Muscle of back (tissue), 13 donors: ENCODE measurements at places on chromosomes 1 and 21.

GRCh38 chr1:236753516-236753915 is 41.6 kb upstream of the MTR start:
- DNase-seq, result peak; percentile 11

DNA sequence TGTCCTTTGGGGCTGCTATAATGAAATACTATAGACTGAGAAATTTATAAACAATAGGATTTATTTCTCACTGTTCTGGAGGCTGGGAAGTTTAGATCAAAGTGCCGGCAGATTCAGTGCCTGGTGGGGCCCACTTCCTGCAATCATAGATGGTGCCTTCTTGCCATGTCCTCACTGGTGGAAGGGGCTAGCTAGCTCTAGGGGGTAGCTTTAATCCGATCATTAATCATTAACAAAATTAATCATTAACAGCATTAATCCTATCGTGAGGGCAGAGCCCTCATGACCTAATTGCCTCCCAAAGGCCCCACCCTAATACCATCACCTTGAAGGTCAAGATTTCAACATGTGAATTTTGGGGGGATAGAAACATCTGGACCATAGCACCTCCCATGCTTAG is 124.3 kb downstream of the TRABD2B start:
- no peak for DNase-seq

DNA sequence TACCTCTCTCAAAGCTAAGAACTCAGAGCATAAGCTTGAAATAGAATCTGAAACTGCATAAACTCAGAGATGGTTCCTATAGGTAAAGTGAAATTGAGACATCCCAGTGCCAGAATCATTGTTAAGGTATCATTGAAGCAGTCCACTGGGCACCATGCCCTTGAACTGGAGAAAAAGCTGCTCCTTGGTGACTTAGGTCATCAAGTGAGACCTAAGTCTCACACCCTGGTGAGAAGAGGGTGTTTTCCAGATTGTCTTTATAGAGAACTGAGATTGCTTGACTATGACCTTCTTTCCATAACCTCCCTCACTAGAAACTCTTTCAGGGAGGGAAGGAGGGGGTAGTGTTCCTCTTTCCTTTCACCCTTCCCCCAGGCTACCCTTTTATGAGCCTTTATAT is 9.4 kb upstream of the ATP6V1G3 start:
- DNase-seq, result no peak

DNA sequence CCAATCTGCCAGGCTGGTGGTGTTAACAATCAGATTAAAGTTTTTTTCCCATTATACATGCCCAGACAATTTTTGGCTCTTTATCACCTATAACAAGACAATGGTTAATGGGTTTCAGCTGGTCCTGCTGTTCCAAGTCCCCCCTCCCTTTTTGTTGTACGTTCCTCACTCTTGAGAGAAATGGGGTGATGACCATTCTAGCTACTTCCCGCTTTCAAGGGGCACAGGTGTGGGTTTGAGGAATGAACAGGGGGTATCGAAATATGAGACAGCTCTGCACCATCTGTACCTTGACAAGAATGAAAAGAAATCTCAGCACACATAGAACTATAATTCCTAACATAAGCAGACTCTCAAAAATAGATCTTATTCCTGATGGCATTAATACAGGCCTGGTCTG is 326.8 kb downstream of the PTPRU start:
- DNase-seq, result no peak

- DNase-seq, result no peak
Observed at GRCh38 chr1:180854456-180854855, 58.2 kb upstream of the KIAA1614 start.

GRCh38 chr21:22192766-22193165 is 1194.6 kb downstream of the NCAM2 start:
- no peak for DNase-seq

- DNase-seq, result peak; percentile 20
Observed at GRCh38 chr1:91687452-91687851, 186.8 kb downstream of the CDC7 start.

- no peak for DNase-seq
Observed at GRCh38 chr1:90336552-90337324, 341.8 kb downstream of the ZNF326 start.

DNA sequence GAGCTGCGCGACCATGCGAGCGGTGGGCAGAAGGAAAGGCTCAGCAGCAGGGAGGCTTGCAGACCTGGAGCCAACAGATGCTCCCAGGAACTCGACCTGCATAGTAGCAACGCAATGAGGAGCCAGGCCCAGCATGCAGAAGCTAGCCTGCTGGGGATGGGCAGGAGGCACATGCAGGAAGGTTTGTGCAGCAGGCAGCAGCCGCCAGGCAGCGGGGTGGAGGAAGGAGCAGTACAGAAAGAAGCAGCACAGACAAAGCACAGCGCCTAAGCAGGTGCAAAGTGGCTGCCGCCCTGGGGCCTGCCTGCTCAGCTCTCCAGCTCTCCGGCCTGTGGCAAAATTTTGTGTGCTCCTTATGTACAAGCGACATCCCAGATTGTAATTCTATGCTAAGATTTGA is 213.5 kb upstream of the MAP1LC3C start:
- DNase-seq, result no peak

GRCh38 chr21:41267346-41267745 is 49.3 kb upstream of the FAM3B start:
- DNase-seq, result no peak
